ENCODE measurements at places on chromosomes 7 and 10.

DNA sequence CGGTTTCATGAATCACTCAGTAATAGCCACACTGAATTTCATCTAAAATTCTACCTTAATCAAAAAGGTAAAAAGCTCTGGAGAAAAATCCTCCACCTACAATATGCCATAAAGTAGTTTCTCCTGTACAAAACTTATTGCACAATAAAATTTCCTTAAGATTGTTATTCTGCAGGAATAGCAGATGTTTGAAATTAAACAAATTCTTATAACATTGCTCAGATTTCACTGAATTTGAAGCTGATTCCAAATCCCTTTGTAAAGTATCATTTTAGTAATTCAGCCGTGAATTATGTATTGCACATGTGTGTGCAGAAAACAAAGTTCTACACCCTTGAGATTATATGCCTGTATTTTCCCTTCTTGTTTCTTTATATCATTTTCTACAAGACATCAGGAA is 123.8 kb downstream of the AMPH start:
- DNase-seq: no peak

DNA sequence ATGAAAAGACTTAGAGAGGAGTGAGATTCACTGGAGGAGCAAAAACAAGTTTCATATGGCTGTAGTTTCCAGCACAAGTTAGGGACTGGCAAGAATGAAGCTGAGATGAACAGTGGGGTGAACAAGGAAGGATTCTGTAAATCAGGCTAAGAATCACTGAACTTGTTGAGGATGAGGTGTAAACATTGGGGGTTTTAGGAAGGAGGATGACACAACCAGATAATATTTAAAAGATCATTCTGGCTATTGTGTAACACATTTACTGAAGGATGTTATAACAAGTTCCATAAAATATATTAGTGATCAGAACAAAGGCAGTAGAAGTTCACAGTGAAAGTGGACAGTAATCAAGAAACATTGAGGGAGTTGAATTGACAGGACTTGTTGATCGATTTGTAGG is 68.9 kb downstream of the CD36 start:
- no peak for DNase-seq

DNA sequence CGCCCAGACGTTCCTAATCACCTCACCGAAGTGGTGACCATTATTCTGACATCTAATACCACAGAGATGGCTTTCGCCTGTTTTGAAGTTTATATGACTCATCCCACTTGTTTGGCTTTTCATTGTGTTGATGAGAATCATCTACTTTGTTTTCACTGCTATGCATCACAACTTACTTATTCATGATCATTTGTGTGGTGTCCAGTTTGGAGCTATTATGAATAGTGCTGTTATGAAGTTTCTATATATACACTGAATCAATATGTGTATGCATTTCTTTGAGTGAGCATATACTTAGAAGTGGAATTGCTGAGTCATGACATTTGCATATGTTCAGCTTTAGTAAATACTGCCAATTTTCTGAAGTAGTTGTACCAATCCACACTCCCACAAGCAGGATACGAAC is 38.6 kb upstream of the TNKS2 start:
- no peak for DNase-seq

DNA sequence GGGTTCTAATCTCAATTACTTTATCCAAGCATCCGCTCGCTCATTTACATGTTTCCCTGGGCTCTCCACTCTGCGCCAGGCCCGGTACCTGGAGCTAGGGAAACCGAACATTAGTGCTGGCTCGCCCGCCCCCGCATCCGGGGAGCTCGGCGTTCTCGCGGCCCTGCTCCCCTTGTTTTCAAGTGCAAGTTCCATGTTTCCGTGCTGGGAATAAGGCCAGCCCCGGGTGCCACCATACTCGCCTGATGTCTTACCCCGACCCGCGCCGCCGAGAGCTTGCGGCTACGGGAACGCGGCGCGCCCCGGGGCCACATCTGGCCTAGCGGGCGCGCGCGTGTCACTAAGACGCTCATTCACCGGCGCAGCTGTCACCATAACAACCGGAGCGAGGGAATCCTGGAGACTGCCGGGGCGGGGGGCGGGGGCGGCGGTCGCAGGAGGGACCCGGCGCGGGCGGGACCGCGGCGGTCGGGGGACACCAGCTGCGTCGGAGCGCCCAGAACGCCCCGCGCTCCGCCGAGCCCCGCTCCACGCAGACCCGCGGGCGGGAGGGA is at the start of gene NEURL1:
NEURL1 (plus strand) TSS at position 344 of the 554 bp plus-strand sequence. CDS start 683 bp downstream, outside the sequence.
- no peak for DNase-seq

GRCh38 chr7:80725181-80725611 is 86.8 kb downstream of the CD36 start:
- no peak for DNase-seq

DNA sequence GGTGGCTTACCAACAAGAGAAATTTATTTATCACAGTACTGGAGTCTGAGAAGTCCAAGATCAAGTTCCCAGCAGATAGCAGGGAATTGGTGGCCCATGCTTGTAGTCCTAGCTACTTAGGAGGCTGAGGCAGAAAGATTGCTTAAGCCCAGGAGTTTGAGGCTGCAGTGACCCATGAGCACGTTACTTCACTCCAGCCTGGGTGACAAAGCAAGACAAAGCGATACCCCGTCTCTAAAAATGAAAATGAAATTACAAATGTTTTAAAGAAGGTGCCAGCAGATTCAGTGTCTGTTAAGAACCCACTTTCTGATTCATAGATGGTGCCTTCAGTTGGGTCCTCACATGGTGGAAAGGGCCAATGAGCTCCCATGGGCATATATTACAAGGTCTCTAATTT is 20.6 kb upstream of the ARHGAP12 start:
- no peak for DNase-seq

DNA sequence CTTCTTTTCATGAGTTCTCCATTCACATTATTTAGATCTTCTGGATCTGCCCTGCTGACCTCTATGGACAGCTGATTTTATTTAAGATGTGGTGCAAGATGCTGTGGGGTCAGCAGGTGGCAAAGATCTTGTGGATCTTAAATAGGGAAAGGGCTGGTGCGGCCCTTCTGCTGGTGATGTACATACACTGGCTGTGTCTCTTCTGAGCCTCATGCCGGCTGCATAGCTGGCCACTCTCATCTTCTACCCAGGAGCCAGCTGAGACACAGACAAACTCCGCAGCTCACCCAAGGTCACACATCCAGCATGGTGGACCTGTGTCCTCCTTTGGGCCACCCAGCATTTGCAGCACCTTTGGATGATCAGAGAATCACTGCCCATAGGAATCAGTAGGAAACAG is 9.7 kb downstream of the RBP3 start:
- DNase-seq: no peak

DNA sequence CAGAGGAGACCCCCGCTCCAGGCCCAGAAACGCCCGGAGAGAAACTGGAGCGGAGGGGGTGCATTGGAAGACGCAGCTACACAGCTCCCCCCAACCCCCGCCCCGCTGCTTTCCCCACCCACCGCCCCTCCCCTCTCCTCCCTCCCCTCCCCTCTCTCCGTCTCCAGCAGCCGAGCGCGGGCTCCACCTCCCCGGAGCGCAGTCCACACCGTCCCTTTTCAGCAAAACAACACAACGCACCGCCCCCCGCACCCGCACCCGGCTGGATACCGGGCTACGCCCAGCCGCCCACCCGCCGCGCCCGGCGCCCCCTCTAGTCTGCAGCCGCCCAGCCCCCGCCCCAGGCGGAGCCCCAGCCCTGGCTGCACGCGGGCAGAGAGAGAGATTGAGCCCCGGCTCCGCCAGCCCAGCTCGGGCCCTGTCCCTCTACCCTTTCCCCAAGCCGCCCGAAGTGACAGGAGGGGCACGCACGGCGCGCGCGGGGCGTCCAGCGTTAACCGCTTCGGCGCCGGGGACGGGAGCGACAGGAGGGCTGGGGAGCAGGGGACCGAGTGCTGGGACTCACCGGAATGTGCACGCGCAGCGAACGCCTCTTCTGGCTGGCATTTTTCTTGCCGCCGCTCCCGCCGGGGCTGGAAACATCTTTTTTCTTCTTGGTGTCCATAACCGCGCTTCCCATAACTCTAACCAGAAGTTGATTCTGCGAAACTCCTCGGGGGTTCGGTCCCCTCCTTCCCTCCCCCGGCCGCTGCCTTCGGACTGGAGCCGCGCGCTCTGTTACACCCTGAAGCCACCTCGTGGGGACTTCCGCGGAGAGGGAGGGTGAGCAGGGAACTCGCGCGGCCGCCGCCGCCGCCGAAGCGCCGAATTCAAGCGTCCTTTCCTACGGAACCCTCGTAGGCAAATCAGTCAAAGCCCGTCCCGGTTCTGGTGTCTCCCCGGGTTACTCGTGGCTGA is 695 bp downstream of the PRKAG2 start:
- no peak for DNase-seq

DNA sequence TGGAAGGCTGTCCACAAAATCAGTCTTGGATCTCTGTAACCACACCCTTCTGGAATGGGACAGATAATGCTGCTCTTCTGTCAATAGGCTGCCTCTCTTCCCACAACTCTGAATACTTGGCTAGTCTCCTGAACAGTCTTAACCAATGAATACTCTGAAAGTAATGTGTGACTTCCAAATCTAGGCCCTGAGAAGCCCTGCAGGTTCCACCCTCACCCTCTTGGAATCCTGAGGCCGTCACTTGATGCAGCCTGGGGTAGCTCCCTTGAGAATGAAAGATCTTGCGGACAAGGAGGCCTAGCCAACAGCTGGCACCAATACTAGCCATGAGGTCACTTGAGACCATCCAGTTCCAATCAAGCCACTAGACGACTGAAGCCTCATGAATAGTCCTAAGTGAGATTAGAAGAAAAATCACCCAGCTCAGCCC is 109.2 kb downstream of the ARHGAP12 start:
- DNase-seq: no peak

- DNase-seq: no peak
Observed at GRCh38 chr10:50809596-50809995, 69.9 kb downstream of the ASAH2B start.

DNA sequence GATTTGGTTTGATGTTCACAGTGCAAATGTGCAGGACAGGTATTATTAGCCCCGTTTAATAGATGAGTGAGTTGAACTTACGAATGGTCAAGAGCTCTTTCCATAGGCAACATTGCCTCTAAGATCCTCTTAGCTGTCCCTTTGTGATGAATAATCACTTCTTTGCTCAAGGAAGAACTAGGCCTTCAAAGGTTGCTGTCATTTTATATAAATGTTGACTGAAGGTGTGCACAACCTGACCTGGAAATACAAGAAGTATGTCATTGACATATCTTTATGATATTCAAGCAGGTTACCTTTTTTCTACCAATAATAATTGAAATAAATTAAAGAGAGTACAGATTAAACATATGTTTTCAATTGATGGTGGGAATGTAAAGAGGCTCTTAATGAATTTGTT is 48.5 kb upstream of the GLCCI1 start:
- DNase-seq: no peak

DNA sequence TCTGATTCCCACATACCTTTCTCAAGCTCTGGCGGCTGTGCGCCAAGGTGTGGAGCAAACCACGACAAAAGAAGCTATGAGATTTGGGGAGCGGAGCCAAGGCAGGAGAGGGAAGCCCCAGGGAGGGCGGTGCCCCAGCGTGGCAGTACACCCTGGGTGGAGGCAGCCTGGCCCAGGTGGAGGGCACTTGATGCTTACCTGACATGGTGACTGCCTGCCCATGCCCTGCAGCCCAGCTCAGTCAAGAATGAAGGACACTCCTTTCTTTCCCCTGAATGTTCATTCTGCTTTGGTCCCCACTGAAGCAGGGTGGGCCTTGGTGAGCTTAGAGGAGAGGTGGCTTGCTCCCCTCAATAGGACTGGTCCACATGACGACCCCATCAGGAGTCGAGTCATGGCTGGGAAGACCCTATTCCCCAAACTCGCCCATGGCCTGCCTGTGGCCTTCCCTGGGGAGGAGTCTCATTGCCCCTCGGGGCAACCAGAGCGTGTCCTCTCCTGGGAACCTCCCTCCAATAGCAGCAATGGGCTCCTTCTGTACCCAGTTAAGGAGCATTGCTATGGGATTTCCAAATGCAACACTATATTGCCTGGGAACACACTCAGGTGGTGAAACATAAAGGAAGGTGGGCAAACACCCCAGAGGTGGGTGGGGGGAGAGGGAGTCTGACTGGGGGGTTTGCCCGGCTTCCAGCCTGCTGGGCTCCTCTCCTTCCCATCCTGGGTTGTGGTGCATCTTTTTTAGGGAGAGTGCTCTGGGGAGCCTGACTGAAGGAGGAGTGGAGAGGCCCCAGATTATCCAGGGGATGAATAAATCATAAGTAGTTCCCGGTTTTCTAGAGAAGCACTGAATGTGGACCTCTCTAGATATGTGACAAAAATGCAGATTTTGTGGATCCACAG is 22.7 kb downstream of the RAMP3 start:
- no peak for DNase-seq

DNA sequence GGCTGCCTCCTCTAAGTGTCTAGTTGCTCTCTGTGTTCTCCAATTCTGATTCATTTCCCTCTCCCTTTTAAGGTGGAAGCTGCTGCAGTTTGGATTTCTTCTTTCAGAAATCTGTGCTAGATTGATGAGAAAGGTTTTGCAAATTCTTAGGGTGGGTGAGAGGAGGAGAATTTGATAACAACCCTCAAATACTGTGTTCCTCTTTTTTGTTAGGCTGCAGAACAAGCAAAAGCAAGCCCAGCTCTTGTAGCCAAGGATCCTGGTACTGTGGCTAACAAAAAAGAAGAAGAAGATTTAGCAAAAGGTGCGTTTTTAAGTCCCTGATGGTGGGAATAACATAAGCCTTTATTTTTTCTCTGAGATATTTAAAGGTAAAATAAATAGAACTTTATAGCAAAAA is 49.1 kb downstream of the STAM start:
- DNase-seq: no peak

GRCh38 chr7:131103997-131104396 is 223.7 kb upstream of the MKLN1 start:
- DNase-seq: no peak

GRCh38 chr10:129767751-129768150 is 196.3 kb downstream of the EBF3 start:
- no peak for DNase-seq

GRCh38 chr7:29463504-29464158 is 100.0 kb upstream of the PRR15 start:
- DNase-seq: no peak

DNA sequence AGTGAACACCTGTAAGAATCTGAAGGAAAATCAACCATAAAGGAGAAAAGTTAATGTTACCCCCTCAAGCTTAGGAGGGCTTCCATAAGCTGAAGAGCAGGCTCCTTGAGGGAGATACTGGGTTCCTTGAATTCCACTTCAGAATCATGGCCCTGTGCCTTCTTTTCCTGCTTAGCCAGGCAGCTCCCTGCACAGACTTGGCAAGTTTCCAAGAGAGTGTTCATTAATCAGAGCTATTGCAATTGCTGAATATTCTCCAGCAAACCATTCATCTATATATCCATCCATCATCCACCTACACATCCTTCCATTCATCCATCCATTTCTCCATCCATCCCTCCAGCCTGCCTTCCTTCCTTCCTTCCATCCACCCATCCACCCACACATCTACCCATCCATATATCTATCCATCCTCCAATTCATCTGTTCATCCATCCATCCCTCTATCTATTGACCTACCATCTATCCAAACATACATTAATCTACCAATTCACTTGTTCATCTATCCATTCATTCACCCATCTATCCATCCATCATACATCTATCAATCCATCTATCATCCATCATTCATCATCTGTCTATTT is 574.4 kb downstream of the PTPRN2 start:
- no peak for DNase-seq

- no peak for DNase-seq
Observed at GRCh38 chr7:93006480-93007095, 111.2 kb downstream of the SAMD9 start.

GRCh38 chr7:154879629-154880028 is 123.3 kb downstream of the PAXIP1 start:
- DNase-seq: no peak

- DNase-seq: peak; percentile 36
Observed at GRCh38 chr10:92240289-92241157, 50.4 kb downstream of the CPEB3 start.

GRCh38 chr7:1085910-1086421 is 1.9 kb upstream of the GPER1 start:
- no peak for DNase-seq

Data from NCI-H2081 treated with DMSO at 0.1 percent for 48 hours (cell line).